Type B pancreatic cell (in vitro differentiated cells): ENCODE measurements at places on chromosomes 2 and 18. TPM values are rescaled to one million over a fixed set of nuclear protein-coding genes. Genes with fewer than 3 reads are reported as not detected.

ANO7 gene
- 1.7 and 3.3 TPM in 2 replicates for total RNA-seq

- no peak for DNase-seq
- H3K27me3 ChIP-seq, result no peaks in the 10 kb centered on the region
- H3K4me1 ChIP-seq, result peaks cover 3% of the 10 kb centered on the region
- no peak overlapping the region for H3K27ac ChIP-seq
- H3K4me3 ChIP-seq, result no peak overlapping the region
Measured at GRCh38 chr2:206832873-206833272, 67.5 kb downstream of the FASTKD2 start.

- no peaks in the 10 kb centered on the region for H3K36me3 ChIP-seq
- DNase-seq, result peak; percentile 67
- H3K4me3 ChIP-seq, result peak overlapping the region; percentile 41
- peaks cover 13% of the 10 kb centered on the region for H3K4me1 ChIP-seq
Measured at GRCh38 chr2:241843321-241844065, 15.2 kb downstream of the PDCD1 start.

- peaks cover 91% of the 10 kb centered on the region for H3K27me3 ChIP-seq
- no peaks in the 10 kb centered on the region for H3K36me3 ChIP-seq
- no peak for DNase-seq
- H3K4me3 ChIP-seq, result no peak overlapping the region
- H3K27ac ChIP-seq, result no peak overlapping the region
Measured at GRCh38 chr2:218999881-219000568, 6.8 kb upstream of the CRYBA2 start.

DNA sequence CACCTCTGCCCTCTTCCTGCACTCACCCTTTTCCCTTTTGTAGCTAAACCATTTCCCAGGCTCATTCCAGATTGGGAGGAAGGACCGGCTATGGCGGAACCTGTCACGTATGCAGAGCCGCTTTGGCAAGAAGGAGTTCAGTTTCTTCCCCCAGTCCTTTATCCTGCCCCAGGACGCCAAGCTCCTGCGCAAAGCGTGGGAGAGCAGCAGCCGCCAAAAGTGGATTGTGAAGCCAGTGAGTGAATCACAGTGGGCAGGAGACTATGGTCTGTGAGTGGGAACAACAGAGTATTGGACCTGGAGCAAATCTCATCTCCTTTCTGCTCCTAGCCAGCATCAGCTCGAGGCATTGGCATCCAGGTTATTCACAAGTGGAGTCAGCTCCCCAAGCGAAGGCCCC, 35.0 kb upstream of the CYP27A1 start:
- peaks cover 51% of the 10 kb centered on the region for H3K36me3 ChIP-seq
- no peak overlapping the region for H3K27ac ChIP-seq
- H3K4me3 ChIP-seq, result no peak overlapping the region
- H3K4me1 ChIP-seq, result peaks cover 8% of the 10 kb centered on the region

GRCh38 chr2:60416221-60417008, 137.0 kb downstream of the BCL11A start:
- H3K36me3 ChIP-seq, result peaks cover 4% of the 10 kb centered on the region
- H3K27me3 ChIP-seq, result peaks cover 40% of the 10 kb centered on the region
- DNase-seq, result no peak
- H3K4me1 ChIP-seq, result peaks cover 22% of the 10 kb centered on the region
- no peak overlapping the region for H3K4me3 ChIP-seq
